Hematopoietic multipotent progenitor cell treated with erythropoietin and hydrocortisone succinate and interleukin-3 and kit ligand, for 8 days (in vitro differentiated cells): ENCODE measurements at places on chromosomes 2 and 18.

DNA sequence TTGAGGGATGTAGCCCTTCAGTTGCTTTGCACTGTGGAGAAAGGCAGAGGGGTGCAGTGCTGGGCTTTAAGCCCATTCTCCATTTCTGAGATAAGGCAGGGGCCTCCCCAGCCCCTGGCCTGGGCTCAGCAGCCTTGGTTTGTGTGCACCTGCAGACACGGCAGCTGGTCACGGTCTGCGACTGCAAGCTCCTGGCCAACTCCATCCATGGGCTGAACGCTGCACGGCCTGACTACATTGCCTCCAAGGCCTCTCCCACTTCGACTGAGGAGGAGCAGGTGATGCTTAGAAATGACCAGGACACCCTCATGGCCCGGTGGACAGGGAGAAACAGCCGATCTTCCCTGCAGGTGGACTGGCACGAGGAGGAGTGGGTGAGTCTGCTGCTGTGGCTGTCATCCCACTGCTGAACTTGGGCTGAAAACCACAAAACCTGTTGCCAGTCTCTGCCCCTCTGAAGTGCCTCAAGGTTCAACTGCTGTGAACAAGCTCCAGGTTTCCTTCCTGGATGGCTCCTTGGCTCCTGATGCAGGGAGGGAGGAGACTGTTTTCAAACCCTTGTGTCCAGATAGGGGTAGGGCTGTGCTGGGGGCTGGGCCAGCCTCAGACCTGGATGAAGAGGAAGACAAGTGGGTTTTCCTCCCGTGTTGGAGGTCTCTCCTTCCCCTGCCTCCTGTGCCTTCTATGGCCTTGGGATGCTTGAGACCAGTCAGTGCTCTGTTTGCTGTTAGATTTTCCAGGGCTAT, 54.0 kb downstream of the COA5 start:
- no peak for DNase-seq

DNA sequence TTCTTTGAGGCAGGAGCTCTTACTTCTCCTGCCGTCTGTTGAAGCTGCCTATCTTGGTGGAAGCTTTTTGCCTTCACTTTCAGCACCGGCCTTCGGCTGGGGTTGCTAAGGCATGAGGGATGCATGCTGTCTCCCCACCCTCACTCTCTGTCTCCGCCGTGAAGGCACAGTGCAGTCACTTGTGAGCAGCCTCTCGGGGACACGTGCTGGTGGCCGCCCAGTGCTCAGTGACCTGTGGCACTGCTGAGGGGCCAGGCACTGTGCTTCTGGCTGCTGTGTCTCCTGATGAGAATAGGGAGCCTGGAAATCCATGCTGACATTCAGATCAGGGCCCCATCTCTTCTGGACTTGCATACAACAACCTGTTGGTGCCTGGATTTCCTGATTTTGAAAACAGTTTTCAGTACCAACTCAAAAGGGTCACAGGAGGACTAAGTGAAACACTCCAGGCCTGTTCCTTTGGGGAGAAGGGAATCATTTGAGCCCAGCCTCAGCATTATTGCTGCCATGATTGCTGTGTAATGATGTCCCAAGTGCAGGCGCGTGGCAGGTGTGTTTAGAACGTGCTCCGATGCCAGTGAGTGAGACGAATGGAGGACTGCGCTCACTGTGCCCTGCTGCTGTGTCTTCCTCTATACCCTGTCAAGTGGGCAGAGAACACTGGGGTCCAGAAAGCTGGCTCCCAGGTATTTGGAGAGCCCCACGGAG, 218.1 kb downstream of the SEPTIN10 start:
- DNase-seq: no peak

GRCh38 chr2:147773479-147773878, 71.3 kb upstream of the ACVR2A start:
- no peak for DNase-seq

- peak; percentile 61 for DNase-seq
These were observed 27.7 kb upstream of the MAPRE3 start for GRCh38 chr2:26942543-26943295.

DNA sequence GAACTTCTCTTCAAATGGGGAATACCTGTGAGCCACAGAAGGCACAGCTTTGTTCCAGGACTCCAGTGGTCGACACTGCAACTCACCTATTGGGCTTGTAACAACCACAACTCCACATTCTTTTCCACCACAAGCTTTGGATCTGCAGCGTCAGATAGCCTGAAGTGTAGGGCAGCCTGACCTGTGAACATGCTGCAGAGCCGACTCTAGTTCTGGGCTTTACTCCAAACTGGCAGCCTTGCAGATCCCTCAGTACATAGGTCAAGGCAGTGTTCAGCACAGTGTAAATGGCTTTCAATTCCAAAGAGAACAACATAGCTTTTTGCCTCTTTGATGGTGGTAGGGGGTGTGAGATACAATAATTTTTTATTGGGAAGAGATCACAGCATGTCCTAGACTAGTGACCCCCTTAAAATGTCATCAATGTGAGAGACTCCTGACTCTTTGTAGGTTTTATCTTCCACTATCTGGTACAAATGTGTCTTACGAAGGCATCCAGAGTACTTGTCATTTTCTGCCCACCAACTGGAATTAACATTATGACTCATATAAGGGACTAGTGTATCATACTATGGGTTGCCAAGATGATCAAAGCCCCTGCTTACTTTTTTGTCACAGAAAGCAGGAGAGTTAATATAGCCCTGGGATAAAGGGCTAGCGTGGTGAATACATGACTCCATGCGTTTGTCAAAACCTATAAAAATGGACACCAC, 149.8 kb downstream of the COPS8 start:
- DNase-seq: no peak

DNA sequence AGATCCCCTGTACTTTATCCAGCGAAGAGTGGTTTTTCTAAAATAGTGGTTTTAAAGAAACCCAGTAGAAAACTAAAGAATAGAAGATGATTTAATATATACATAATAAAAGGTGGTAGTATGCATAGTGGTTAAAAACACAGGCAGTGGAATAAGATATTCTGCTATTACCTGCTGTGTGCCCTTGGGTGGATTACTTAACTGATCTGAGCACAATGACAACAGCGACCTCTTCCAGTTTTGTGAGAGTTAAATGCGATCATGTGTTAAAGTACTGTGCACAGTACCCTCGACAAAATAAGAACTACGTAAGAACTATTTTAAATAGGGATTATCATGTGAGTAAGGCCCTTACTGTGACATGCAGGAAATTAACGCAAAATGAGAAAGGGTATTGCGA, 30.0 kb upstream of the CHMP1B start:
- DNase-seq: no peak

DNA sequence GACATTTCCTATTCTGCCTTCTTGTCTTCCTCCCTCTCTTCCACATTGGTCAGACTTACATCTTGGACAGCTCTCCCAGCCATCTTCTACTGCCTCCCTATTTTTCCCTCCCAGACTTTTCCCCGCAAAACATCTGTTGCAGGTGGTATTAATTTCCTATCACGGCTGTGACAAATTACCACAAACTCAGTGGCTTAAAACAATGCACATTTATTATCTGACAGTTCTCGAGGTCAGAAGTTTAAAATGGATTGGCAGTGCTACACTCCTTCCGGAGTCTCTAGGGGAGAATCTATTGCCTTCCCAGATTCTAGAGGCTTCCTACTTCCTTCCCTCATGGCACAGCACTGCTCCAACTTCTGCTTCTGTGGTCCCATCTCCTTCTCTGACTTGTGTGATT, 33.3 kb downstream of the STRADB start:
- no peak for DNase-seq

- DNase-seq: no peak
These were observed 85.3 kb downstream of the PIEZO2 start for GRCh38 chr18:11064106-11064505.

DNA sequence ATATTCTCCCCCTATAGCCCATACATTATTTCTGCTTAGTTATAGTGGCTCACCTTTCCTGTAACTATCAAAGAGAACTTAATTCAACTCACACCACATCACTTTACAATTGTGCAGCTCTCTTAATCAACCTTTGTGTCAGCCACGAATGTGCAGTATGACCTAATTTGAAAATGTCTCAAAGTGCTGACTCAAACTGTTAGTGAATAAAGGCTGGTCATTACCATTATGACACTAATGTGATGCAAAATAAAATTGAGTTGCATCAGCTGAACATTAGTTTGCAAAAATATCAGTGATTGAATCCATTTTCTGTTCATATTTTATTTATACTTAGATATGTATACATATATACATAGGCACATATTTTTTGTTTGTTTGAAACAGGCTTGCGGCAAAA, 251.8 kb downstream of the MEIS1 start:
- no peak for DNase-seq

GRCh38 chr2:133562558-133562957, 5.7 kb downstream of the NCKAP5 start:
- no peak for DNase-seq

DNA sequence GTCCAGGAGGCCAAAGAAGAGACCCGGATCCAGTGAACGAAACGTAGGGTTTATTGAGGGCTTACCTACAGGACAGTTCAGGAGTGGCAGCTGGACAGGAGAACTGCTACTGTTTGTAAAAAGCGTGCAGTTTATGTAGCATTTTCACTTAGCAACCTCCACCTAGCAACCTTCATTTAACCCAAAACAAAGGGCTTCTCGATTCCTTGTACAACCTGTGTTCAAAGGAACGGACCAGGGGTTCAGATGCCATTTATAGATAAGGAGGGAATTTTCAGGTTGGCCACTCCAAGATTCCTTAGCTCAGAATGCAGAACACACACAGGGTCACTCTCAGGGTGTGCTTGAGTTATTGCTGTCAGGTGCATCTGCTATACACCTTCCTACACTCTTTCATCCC, 65.1 kb upstream of the YWHAQ start:
- no peak for DNase-seq

DNA sequence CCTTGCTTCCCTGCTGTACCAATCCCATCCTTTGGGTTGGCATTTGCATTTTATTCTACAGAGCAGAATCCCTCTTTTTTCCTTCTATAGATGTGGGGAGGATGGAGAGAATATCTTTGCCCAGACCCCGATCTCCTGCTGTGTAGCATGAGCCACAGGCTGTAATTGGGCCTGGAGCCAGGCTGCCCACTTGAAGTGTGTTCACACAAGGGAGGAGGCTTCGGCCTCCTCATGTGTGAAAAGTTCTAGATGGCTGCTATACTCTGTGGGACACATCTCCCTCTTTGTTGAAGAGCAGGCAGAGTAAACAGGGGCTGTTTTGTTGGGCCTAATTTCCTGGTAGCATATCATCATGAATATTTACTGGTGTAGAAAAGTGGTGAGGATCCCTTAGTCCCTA, 126.3 kb downstream of the XRCC5 start:
- no peak for DNase-seq

DNA sequence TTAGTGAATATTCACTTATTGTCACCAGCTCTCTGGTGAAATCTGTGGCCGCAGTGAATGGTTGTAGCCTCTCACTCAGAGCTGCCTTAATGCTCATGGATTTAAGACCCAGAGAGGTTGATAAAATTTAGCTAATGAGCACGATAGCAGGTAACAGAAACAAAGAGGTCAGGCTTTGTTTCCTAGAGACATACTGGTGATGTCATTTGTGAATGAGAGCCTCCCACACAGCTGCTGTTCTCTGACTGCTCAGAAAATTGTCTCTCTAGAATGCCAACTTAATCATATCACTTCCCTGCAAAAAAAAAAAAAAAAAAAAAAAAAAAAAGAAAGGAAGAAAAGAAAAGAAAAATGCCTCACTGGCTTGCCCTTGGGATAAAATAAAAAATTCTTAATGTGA, 411.7 kb upstream of the MYT1L start:
- DNase-seq: no peak

DNA sequence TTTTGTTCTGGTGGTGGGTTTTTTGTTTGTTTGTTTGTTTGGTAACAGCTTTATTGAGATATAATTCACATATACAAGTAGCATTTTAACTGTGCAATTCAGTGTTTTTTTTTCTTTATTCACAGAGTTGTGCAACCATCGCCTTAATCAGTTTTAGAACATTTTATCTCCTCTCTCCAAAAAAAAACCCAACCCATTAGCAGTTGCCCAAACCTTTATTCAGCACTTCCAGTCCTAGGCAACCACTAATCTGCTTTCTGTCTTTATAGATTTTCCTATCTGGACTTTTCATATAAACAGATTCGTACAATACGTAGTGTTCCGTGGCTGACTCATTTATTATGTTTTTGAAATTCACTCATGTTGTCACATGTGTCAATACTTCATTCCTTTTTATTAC, 38.7 kb downstream of the CCDC138 start:
- peak; percentile 88 for DNase-seq
